ENCODE measurements at places on chromosomes 2 and 18.

GRCh38 chr2:99597616-99598015 lies 107.8 kb upstream of the REV1 start:
- DNase-seq: peak; percentile 68

DNA sequence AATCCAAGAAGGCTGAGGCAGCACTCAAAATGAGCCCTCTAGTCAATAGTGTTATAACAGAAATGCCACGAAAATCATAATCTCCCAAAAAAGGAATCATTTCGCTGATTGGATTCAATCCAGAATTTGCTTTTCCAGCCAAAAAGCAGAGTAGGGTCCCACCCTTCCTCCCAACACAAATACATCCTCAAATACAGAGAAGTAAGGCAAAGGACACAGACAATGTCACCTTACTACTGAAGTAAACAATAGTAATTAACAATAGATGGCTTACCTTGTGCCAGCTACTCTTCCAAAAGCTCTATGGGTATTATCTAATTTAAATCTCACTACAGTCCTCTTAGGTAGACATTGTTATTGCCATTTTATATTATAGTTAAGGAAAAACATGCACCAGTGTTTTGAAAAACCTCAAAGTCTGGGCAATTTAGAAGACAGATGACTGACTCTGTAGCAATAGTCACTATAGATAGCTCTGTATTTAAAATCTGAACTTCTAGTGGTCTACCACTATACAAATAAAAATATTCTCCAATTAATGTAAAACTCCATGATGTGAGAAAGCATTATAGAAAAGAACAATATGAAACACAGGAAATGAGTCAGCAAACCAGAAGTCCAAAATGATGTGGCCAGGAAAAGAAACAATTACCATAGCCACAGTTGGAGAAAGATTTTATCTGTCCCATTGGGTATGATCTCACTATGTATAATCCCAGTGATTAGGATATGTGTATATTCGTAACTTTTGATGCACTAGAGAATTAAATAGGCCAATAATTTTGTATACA lies 305.0 kb upstream of the ERBB4 start:
- DNase-seq: peak; percentile 64

- no peak for DNase-seq
Observed at GRCh38 chr2:60972889-60973656, 44.4 kb upstream of the PEX13 start.

GRCh38 chr2:200757399-200757798 lies 54.3 kb upstream of the BZW1 start:
- DNase-seq: no peak

DNA sequence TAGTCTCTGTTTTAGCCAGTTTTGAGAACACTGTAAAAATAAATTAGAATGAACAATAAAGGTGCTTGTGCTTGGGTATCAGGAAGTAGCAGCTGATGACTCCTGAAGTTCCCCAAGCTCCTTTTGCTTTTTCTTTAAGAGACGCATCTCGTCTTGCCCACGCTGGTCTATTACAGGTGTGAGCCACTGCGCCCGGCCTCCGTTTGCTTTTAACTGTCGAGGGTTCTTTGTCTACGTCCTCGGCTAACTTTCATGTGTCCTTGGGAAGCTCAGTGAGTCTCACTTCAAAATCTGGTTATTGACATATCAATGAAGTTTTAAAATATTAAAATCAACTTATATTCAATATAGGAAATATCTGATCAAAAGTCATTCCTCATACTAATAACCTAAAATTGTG lies 246.5 kb downstream of the FBXO15 start:
- no peak for DNase-seq

- DNase-seq: no peak
Observed at GRCh38 chr2:73004466-73004865, 67.0 kb downstream of the SFXN5 start.

- no peak for DNase-seq
Observed at GRCh38 chr2:103982691-103983090, 871.2 kb upstream of the POU3F3 start.

DNA sequence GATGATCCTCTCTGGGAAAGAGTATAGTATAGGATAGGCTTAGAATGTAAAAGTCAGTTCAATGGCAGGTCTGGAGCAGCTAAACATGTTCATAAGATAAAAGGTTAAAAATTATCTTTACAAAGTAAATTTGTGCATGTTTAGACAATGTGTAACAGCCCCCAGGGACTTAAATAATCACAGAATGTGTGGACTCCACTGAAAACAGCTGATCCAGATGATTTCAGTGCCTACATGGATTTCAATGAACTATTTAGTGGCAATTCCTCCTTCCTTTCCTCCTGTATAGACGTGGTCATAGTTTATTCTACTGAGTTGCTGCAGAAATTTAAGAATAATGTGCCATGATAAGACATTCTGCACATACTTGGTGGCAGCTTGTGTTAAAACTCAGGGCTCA lies 42.9 kb downstream of the ARHGEF33 start:
- no peak for DNase-seq

DNA sequence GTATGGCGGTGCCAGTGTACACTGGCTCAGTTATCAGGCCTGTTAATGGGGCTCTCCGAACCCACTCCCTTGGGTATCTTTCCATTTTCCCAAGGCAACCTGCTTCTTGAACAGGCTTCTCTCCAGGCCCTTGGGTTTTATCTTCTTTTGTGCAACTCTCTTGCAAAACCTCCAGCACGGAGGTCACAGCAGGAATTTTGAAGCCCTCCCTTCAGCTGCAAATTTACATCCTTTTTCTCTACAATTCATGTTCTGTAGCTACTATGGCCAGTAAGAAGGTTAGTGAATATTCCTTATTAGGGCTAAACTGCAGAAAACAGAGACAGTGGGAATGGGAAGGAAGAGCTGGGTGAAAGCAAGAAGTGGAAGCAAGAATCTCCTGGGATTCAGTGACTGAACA lies 10.4 kb upstream of the NPAS2 start:
- no peak for DNase-seq

GRCh38 chr2:227908266-227909054 lies 37.0 kb downstream of the DAW1 start:
- DNase-seq: no peak

DNA sequence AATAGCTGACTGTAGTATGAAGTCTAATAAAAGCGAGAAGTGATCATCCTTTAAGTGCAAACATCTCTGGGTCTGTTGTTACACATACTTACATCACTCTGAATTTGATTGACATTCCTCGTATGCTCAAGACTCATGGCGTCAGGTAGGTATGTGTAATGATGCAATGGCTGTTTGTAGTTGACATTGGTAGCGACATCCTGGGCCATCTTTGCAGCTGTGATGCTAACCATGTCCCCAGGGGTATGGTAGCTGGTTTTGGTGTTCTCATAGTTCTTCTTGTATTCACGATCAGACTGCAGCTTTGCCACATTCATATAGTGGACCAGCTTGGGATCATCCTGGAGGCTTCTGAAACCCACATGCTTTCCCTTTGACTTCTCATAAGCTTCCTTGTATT lies 62.0 kb downstream of the NEB start:
- no peak for DNase-seq

DNA sequence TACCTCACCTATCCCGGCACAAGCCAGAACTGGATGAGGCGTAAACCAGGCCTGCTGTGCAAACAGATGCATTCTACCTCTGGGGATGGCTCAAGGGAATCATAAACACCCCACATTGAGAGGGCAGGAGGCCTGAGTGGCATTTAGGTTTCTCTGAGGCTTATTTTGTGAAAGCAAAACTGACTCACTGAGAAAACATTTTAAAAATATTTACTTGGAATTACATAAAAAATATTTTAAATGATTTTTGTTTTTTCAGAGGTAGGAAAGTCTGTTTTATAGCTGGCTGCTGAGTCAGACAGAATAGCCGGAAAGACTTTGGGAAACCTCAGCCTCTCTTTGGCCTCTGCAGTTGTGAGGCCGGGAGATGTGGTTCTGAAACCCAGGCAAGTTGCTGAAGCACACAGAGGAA lies 244.1 kb downstream of the NCKAP5 start:
- peak; percentile 86 for DNase-seq

DNA sequence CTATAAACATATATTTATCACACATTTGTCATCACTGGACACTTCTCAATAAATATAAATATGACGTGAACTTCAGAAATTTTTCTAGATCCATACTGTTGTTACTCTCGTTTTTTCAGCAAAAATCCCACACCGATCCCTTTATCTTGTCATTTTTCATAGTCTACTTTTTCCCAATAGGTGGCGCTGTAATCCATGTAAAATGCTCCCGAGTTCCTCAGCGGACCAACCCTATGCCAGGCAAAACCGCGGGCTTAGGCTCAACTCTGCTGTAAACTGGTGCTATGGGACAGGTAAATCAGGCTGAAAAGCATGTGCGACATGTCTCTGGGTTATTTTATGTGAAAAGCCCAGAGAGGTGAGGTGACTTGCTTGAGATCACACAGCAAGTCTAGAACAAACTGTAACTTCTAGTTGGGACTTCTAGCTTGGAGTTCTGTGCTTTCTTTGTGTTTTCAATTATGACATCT lies 104.0 kb downstream of the COBLL1 start:
- DNase-seq: peak; percentile 80

DNA sequence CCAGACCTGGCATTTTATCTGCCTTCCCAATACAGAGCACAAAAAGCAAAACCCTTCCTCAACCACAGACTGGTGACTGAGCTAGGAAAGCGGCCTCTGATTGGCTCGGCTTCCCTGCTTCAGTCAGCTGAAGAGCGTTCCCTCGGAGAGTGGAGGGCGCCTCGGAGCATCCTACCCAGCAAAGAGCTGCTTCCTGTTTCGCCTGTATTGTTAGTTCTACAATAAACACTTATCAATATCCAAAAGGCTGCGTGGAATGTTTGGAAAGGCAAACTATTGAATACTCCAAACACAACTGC lies 125.0 kb downstream of the CACNB4 start:
- peak; percentile 10 for DNase-seq

GRCh38 chr2:230661072-230661957 lies 51.3 kb upstream of the CAB39 start:
- DNase-seq: no peak

DNA sequence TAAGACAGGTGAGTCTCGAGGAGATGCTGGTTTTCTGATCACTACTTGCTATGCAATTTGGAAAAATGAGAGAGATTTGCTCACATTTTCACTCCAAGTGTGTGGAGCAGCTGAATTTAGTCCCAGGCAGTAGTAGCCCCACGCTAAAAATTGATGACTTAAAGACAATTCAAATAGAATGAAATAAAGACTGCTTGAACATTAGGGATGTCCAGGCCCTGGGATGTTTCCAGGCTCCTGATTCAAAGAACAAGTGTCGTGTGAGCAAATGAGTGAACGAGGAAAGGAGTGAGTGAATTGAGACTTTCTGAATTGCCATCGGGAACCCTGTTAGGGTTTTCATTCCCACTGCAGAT lies 37.3 kb upstream of the MRPL19 start:
- no peak for DNase-seq

DNA sequence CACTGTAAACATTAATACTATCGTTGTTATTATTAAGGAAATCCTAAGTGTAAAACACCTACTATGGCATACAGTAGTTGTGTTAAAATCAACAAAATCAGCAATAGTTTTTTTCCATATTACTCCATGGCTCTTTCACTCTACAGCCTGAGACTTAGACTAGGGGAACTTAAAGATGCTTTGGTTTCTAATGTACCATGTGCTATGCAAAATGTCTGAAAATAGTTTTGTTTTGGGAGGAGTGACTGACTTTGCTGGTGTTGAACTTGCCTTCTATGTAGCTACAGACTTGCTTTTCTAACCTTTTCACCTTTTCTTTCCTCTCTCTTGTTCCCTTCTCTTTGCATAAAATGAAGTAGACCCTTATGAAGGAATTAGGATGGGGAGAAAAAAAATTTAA lies 159.0 kb upstream of the CCDC195 start:
- DNase-seq: no peak

GRCh38 chr2:127663566-127664064 lies 11.7 kb downstream of the LIMS2 start:
- DNase-seq: no peak

- peak; percentile 84 for DNase-seq
Observed at GRCh38 chr2:238728330-238729260, 119.3 kb upstream of the TWIST2 start.

Measured in AG08395 (cell line).